ENCODE measurements at places on chromosomes 12 and 14.

- peak; percentile 79 for DNase-seq
These were observed 8.0 kb downstream of the YY1 start for GRCh38 chr14:100246809-100247428.

- no peak for DNase-seq
These were observed 96.8 kb downstream of the SINHCAF start for GRCh38 chr12:31228811-31229792.

GRCh38 chr12:6500466-6500865, 6.6 kb downstream of the NCAPD2 start:
- DNase-seq, result no peak

- DNase-seq, result no peak
These were observed 855.6 kb downstream of the SLC16A7 start for GRCh38 chr12:60451457-60451856.

GRCh38 chr12:108621161-108621560, 12.5 kb downstream of the SELPLG start:
- no peak for DNase-seq

Measured in kidney (tissue), 22 donors.